ENCODE measurements at places on chromosomes 4 and X.

DNA sequence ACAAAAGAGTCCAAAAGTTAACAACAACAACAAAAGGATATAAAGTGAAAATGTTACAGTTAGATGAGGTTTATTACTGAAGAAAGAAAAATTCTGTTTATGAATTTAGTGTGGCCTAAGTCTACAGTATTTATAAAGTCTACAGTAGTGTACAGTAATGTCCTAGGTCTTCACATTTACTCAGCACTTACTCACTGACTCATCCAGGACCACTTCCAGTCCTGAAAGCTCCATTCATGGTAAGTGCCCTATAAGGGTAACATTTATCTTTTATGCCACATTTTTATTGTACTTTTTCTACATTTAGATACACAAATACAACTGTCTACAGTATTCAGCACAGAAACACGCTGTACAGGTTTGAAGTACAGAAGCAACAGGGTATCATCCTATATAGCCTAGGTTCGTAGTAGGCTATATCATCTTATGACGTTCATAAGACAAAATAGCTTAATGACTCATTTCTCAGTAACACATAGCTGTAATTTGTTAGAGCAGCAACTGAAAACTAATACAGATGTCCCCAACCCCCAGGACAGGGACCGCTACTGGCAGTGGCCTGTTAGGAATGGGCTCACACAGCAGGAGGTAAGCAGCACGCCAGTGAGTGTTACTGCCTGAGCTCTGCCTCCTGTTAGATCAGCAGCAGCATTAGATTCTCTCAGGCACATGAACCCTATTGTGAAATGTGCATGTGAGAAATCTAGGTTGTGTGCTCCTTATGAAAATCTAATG, 61.3 kb downstream of the CENPC start:
- peak; percentile 83 for DNase-seq

DNA sequence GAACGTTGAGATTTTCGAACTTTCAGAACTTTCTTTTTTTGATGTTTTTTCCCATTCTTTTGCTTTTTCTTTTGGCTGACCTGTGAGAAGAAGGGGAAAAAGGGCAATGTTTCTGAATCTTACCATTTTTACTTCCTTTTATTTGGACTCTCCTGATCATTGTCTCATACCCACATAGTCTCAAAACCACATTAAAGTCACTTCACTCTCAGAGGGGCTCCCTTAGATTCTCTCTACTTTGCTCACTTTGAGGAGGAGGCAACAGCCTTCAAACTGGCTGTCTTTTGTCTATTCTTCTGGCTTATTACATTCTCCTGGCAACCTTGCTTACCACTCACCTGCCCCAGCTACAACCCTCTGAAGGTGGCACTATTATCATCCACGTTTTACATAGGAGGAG, 3.7 kb downstream of the CXCL9 start:
- DNase-seq, result no peak

GRCh38 chr4:165787516-165788274, 85.3 kb upstream of the TLL1 start:
- no peak for DNase-seq

- DNase-seq, result peak; percentile 15
Measured at GRCh38 chr4:30619679-30620078, 100.5 kb upstream of the PCDH7 start.

GRCh38 chr4:145530662-145531061, 49.0 kb downstream of the SMAD1 start:
- DNase-seq, result no peak

DNA sequence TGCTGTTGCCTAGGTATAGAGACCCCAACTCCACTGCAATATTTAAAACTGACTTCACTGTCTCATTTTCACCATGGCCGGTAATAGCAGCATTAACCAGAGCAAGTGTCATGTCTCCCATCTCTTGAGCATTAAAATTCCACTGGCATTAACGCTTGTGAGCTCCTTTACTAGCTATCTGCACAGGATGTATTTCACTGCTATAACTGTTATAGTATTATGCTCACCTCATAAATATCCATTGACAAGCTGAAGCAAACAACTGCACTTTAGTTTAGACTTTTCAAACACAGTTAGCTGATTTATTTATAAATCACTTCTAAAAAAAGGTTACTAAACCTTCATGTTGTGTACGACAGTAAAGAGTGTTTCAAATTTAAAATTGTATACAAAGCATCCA, 157.8 kb downstream of the ANTXR2 start:
- DNase-seq, result no peak

- peak; percentile 14 for DNase-seq
Measured at GRCh38 chrX:12685541-12685940, 105.7 kb upstream of the PRPS2 start.

GRCh38 chrX:43717161-43717560, 61.1 kb downstream of the MAOA start:
- no peak for DNase-seq

GRCh38 chr4:85420831-85421230, 54.1 kb upstream of the ARHGAP24 start:
- no peak for DNase-seq

GRCh38 chr4:15451181-15451865, 18.4 kb upstream of the CC2D2A start:
- DNase-seq, result peak; percentile 71

DNA sequence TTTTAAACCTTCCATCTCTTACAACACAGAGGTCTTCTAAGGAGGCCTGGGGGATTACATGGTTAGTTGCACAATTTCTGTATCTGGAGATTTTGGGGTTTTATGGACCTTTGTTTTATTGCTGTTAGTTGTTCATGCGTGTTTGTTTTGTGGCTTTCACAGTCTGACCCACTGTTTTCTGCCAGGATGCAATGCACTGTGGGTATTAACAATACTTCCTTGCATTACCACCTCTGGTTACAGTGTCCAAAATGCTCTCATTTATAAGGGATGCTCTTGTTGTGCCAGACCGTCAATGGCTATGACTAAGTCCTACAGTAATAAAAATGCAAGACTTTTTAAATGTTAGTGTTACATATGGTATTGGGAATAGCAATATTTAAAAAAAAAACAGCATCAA, 730.2 kb downstream of the KCTD8 start:
- no peak for DNase-seq

- peak; percentile 80 for DNase-seq
Measured at GRCh38 chrX:11100281-11101035, 10.7 kb upstream of the HCCS start.

- no peak for DNase-seq
Measured at GRCh38 chr4:87688316-87688715, 38.2 kb downstream of the DMP1 start.

GRCh38 chr4:12242354-12242753, 813.7 kb upstream of the HS3ST1 start:
- no peak for DNase-seq

- DNase-seq, result no peak
Measured at GRCh38 chr4:39998659-39999345, 21.1 kb upstream of the PDS5A start.

GRCh38 chrX:64975491-64975890, 759 bp downstream of the ZC4H2 start:
- DNase-seq, result peak; percentile 9

- DNase-seq, result no peak
Measured at GRCh38 chr4:104907991-104908390, 238.7 kb upstream of the TET2 start.

Data from fibroblast of skin of right biceps (primary cell).